ENCODE measurements at places on chromosomes 2 and 18.
A peak's percentile ranks its signal among the peaks of the same experiment; 100 is the strongest.

- no peak for DNase-seq
Measured at GRCh38 chr2:173151671-173152401, 76.2 kb downstream of the MAP3K20 start.

- DNase-seq = no peak
Measured at GRCh38 chr2:173150963-173151362, 75.3 kb downstream of the MAP3K20 start.

- DNase-seq = no peak
Measured at GRCh38 chr18:45386041-45386655, 229.1 kb upstream of the SLC14A2 start.

GRCh38 chr18:57209713-57210106 lies 62.8 kb downstream of the BOD1L2 start:
- DNase-seq = no peak

DNA sequence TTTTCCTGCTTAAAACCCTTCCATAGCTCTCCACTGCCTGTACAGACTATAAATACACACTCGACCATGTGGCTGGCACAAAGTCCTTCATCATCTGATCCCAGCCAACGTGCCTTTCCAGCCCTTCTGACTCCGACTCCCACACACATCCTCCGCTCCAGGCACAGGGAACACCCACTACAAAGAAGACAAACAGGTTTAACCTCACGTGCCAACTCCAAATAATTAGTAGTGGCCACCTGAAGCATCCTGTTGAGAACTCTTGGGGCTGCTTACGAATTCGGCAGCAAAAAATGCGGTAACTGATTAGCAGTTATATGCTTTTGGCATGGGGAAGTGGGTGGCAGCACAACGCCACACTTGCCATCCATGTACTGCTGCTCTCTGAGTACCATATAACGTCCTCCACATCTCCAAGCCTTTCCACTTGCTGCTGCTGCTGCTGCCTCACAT lies 12.1 kb downstream of the SPIRE1 start:
- DNase-seq = peak; percentile 59

DNA sequence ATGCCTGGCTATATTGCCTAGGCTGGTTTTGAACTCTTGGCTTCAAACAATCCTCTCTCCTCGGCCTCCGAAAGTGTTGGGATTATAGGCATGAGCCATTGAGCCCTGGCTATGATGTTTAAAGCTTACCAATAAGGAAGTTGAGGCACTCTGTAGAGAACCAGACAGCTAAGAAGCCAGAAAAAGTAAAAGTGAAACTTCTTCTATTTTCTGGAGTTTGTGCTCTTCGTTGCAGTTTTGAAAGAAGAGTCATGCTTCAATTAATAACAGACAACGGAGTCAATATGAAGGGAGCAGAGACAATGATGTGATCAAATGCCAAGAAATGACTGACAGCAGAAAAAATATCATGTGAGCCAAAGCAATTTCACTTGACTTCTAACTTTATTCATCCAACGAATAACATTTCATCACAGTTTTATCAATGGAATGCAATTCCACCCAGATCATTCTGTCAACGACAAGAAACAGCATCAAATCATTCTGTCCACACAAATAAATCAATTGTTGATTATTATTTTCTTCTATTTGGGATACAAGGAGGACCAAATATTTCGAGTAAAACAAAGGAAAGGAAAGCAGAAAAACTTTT lies 175.5 kb upstream of the CELF4 start:
- no peak for DNase-seq

DNA sequence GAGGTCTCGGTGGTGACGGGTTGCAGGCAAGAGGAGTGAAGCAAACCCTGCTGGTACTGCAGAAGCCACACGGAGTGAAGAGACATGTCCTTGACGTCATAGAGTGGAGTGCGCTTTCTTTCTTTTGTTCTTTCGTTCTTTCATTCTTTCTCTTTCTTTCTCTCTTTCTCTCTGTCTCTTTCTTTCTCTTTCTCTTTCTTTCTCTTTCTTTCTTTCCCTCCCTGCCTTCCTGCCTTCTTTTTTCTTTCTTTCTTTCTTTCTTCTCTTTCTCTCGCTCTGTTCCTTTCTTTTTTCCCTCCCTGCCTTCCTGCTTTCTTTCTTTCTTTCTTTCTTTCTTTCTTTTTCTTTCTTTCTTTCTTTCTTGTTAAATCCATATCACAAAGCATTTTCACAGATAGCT lies 39.2 kb downstream of the LRRFIP1 start:
- DNase-seq = no peak

GRCh38 chr2:171514908-171515582 lies 7.2 kb upstream of the CYBRD1 start:
- no peak for DNase-seq

GRCh38 chr2:65409045-65409444 lies 23.4 kb downstream of the SPRED2 start:
- DNase-seq = no peak

DNA sequence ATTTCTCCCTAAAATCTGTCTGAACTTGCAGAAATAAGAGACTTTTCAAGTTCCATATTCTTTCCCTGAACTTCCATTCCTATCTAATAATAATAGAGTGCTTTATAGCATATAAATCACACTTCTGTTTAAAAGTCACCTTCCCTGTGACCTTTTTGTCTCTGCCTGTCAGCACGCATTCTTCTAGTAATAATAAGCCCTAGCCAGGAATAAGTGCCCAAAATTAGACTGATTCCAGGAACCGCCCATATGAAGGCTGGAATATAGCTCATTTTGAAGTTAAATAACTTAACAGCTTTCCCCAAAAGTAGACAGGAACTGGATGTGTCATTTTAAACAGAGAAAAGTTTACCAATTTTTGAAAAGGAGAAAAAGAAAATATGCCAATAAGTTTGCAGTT lies 576.5 kb downstream of the EPHA4 start:
- DNase-seq = no peak

DNA sequence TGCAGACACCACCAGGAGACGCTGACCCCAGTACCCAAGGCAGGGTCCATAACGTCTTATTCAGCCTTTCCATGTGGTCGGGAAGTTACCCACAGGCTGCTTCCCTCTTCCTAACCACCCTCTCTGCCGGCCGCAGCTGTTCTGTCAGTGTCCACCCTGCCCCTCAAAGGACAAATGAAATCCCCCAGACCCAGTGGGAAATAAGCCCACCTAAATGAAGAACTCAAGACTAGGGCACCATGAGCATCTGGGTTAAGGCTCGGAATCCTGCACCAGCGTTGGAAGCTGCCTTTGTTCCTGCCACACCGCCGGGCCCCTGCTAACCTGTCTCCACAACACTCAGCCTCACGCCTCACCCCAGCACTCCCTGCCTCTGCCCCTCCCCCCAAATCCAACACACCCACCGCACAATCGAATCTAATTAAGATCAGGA lies 21.7 kb downstream of the BCL11A start:
- no peak for DNase-seq

GRCh38 chr2:174612970-174613369 lies 15.4 kb upstream of the WIPF1 start:
- no peak for DNase-seq

DNA sequence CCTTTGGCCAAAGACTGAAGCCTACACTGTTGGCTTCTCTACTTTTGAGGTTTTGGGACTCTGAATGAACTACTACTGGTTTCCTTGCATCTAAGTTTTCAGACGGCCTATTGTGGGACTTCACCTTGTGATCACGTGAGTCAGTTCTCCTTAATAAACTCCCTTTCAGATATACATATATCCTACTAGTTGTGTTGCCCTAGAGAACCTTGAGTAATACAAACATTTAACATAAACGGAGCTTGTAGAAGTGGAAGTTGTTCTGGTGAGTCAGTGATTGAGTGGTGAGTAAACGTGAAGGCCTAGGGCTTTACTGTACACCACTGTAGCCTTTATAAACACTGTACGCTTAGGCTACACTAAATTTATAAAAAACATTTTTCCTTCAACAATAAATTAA lies 107.2 kb upstream of the CDH2 start:
- DNase-seq = no peak

DNA sequence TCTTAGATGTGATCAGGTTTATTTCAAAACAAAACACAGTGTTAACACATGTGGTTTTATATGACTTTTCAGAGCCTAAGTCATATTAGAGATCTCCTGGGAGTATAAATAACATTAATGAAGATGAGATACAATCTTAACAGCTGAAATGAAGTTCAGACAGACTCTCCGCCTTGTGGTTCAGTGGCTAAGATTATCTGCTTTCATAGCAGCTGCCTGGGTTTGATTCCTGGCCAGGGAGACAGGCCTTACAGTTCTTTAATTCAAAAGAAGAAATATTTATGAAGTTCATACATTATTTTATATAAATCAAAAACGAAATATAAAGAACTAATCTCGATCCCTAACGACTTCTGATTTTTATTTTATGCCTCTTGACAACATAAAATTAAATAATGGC lies 35.2 kb upstream of the TTC32 start:
- no peak for DNase-seq

DNA sequence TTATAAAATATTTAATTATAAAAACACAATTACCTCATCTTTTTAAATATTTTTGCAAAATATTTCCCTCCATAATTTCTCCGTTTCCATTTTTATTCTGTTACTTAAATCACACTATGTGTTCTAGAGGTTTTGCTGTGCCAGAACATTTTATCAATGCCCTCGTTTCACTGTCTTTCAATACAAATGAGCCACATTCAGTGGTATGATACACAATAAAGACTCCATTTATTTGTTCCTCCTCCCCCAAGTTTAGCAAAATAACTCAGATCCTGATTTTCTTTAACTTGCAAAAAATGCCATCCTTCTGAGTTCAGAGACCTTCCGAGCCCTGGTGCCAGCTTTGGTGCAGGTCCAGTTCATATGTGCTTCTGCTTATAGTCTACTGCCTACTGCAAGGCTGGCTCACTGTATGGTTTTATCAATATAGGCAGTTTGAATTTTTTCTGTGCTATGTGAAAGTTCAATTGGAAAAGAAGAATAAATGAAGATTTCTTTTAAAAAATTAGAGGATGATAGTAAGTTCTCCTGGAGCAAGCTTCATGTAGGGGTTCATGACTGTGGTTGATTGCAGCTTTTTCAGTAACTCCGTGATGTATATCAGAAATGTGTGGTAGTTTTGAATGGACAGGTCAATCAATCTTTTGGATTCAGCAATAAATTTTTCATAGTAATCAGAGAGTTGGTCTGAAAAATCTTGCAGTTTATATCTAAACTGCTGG lies 42.5 kb downstream of the APOB start:
- no peak for DNase-seq

GRCh38 chr2:128385365-128385764 lies 66.7 kb upstream of the HS6ST1 start:
- no peak for DNase-seq

- DNase-seq = no peak
Measured at GRCh38 chr2:19876751-19877150, 25.0 kb downstream of the TTC32 start.

DNA sequence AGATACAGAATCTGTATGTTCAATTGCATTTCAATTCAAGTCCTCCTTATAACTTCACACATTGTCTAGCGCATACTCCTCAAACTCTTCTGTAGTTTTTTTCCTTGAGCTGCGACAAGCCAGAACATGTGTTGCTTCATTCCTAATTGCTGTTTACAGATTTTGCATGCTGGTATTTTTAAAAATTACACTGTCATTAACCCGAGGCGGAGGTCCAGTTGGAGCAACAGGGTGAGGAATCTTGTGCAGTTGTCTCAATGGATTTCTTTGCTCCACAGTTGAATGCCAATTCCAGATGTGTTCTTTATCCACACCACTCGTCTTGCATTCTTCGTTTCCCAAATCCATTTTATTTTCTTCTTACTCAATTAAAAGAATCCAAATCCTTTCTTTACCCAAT lies 16.4 kb upstream of the SERPINB13 start:
- DNase-seq = no peak

GRCh38 chr18:56380685-56381084 lies 257.7 kb downstream of the TXNL1 start:
- DNase-seq = no peak

DNA sequence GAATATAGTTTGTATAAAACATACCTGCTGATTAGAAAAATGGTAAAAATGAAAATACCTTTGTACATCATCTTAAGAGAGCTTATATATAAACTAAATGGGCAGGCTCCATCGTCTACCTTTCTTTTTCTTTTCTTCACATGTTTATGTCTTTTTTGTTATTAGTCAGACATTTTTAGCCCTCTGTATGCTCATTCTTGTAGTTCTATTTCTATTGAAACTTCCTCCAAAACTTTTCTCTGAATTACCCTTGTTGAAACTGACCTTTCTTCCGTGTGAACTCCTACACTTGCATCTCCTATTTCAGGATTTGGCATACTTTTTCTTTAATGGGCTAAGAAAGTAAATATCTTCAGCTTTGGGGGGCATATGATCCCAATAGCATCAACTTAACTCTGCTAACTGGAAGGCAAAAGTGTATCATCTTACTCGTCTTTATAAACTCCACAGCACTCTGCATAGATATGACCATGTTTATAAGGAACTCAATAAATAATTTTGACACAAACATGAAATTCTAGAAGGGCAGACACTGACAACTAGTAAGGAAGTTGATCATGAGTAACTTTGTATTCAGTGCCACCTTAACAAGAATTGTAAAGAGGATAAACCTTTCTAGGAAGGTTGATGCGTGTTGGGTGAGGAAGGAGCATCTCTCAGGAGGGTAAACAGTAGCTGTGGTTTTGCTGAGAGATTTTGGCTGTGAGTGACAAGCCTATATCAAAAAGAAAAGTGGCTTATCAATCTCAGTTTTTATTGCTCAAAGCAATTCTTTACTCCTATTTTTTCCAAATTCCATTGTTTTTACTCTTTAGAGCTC lies 127.6 kb downstream of the PIK3C3 start:
- DNase-seq = no peak

- no peak for DNase-seq
Measured at GRCh38 chr2:121333834-121334558, 49.0 kb upstream of the TFCP2L1 start.

GRCh38 chr2:218959761-218960308 lies 369 bp downstream of the CDK5R2 start:
- no peak for DNase-seq

- DNase-seq = no peak
Measured at GRCh38 chr2:30566631-30567030, 119.6 kb downstream of the LCLAT1 start.

- DNase-seq = peak; percentile 99
Measured at GRCh38 chr2:170530284-170530745, 184.8 kb upstream of the SP5 start.

- no peak for DNase-seq
Measured at GRCh38 chr18:76449111-76449453, 46.0 kb downstream of the ZNF516 start.

DNA sequence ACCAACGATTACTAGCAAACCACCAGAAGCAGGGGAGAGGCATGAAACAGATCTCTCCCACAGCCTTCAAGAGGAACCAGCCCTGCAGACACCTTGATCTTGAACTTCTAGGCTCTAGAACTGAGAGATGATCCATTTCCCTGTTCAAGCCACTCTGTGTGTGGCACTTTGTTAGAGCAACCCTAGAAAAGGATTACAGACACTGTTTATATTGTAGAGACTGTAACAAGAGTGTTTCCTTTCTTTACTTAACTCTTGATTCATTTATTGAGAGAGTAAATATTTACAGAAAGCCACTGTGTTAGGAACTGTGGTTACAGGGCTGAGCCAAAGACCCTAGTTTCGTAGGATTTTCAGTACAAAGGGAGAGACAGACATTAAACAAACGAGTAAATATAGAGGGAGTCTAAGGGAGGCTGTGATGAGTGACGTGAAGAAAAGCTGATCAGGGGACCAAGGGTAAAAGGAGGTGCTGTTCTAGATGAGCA lies 10.9 kb downstream of the CCDC68 start:
- peak; percentile 49 for DNase-seq
